Endodermal cell (in vitro differentiated cells): ENCODE measurements at places on chromosomes 4 and X. TPM values are rescaled to one million over a fixed set of nuclear protein-coding genes. Genes with fewer than 3 reads are reported as not detected.

GRCh38 chrX:54891573-54891972 lies 29.1 kb upstream of the TRO start:
- H3K4me1 ChIP-seq: no peaks in the 10 kb centered on the region
- H3K27ac ChIP-seq: no peak overlapping the region
- no peak overlapping the region for H3K4me3 ChIP-seq
- no peaks in the 10 kb centered on the region for H3K36me3 ChIP-seq
- peak; percentile 60 for DNase-seq
- H3K27me3 ChIP-seq: peaks cover 10% of the 10 kb centered on the region

Gene SLIT2
- 3.2 to 3.6 TPM (median 3.4 TPM) in 3 replicates for total RNA-seq

DNA sequence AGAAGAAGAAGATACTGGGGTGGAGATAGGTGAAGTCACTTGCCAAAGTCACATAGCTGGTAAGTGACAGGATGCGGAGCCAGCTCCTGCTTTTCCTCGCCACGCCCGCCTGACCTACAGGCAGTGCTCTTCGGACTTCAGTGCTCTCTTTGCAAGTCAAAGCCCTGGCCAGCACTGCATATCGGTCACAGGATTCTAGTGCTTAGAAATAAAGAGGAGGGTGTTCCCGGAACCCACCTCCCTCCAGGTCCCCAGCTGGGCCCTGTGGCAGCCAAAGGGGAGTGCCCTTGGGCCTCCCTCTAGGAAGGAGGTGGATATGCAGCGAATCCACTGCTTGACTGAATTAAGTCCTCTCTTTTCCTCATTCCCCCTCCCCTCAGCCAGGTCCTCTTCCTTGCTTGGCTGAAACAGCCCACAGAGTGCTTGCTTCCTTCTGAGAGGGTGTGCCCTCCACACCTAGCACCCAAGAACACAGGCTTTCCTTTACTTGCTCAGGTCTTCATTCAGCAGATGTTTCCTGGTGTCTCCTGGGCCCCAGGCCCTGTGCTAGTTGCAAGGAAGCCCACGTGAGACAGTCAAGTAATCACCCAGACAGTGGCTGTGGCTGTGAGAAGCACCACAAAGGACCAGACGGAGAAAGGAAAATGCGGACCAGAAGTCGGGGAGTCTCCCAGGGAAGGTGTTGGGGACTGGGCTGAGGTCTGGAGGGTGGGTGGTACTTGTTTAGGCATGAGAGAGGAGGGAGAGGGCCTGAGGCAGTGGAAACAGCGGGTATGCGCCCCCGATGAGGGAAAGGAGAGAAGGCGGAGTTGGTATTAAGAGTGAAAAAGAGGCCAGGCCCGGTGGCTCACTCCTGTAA lies 14.0 kb upstream of the HMGB3 start:
- no peaks in the 10 kb centered on the region for H3K4me1 ChIP-seq
- no peak overlapping the region for H3K27ac ChIP-seq
- DNase-seq: peak; percentile 81

Gene GC
- total RNA-seq: 0.69 to 0.76 TPM in 2 of 3 replicates, not detected in the other

GRCh38 chr4:73860181-73860580 lies 7.1 kb downstream of the PF4V1 start:
- no peak overlapping the region for H3K27ac ChIP-seq
- H3K27me3 ChIP-seq: no peaks in the 10 kb centered on the region
- H3K36me3 ChIP-seq: no peaks in the 10 kb centered on the region
- no peaks in the 10 kb centered on the region for H3K4me1 ChIP-seq
- no peak overlapping the region for H3K4me3 ChIP-seq

GRCh38 chrX:121146059-121146628 lies 98.7 kb downstream of the GLUD2 start:
- no peak overlapping the region for H3K4me3 ChIP-seq
- no peaks in the 10 kb centered on the region for H3K27me3 ChIP-seq
- H3K27ac ChIP-seq: no peak overlapping the region
- no peaks in the 10 kb centered on the region for H3K36me3 ChIP-seq
- no peaks in the 10 kb centered on the region for H3K4me1 ChIP-seq

Gene ABCD1
- total RNA-seq: 15.8 and 17.9 TPM in 2 replicates

- DNase-seq: no peak
- H3K4me1 ChIP-seq: no peaks in the 10 kb centered on the region
- H3K27ac ChIP-seq: no peak overlapping the region
- no peaks in the 10 kb centered on the region for H3K27me3 ChIP-seq
- no peaks in the 10 kb centered on the region for H3K36me3 ChIP-seq
Observed at GRCh38 chrX:19272452-19272851, 71.3 kb upstream of the PDHA1 start.

DNA sequence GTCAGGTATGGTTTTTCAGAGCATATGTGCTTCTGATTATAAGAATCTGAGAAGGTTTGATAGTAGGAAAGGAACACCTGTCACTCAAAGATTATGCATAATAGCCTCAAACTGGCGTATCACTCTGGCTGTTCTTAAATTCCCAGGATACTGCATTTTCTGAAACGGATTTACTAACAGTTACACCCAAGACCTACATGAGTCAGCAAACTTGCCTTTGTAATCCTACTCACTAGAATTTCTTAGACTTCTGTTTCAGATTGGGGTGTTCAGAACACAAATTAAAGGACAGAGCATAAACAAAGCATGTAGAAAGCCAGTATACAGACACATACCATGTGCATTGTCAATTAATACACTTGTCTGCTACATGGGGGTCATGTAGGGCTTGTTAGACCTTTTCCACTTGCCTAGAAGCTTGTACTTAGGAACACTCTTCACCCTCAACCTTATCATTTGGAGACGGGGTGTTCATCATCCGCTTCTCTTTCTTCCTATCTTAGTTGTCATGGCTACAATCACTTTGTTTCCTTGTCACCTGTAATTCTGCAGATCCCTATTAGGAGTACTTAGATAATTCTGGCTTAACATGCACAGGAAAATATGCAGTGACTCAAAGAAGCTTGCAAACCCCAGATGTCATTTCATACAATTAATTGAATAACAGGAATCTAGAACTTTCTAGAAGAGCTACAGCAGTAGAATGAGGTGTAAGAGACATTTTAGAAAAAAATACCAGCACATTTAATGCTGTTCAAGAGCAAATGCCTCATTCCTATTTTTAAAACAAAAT lies 593.0 kb upstream of the TENM3 start:
- H3K4me1 ChIP-seq: no peaks in the 10 kb centered on the region
- no peak overlapping the region for H3K27ac ChIP-seq
- H3K4me3 ChIP-seq: no peak overlapping the region
- DNase-seq: no peak
- H3K36me3 ChIP-seq: no peaks in the 10 kb centered on the region
- H3K27me3 ChIP-seq: no peaks in the 10 kb centered on the region

DNA sequence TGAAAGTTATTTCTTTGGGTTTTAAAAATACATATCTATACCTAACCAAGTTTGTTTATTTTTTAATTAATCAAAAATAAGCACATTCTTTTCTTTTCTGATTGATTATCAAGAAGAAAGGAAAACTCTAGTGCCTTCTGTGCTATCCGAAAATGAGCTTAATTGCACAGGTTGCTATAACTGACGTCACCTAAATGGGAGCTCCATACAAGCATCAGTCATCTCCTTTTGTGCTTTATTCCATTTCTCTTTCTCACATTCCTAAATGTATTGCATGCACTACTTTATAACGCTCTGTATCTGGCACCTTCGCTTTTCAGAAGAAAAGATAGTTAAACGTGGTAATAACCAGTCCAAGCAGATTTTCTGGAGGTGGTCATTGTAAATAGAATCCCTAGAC lies 675.0 kb downstream of the STPG2 start:
- no peak for DNase-seq
- no peaks in the 10 kb centered on the region for H3K36me3 ChIP-seq
- H3K27me3 ChIP-seq: no peaks in the 10 kb centered on the region
- H3K4me1 ChIP-seq: no peaks in the 10 kb centered on the region
- H3K4me3 ChIP-seq: no peak overlapping the region
- H3K27ac ChIP-seq: no peak overlapping the region

DNA sequence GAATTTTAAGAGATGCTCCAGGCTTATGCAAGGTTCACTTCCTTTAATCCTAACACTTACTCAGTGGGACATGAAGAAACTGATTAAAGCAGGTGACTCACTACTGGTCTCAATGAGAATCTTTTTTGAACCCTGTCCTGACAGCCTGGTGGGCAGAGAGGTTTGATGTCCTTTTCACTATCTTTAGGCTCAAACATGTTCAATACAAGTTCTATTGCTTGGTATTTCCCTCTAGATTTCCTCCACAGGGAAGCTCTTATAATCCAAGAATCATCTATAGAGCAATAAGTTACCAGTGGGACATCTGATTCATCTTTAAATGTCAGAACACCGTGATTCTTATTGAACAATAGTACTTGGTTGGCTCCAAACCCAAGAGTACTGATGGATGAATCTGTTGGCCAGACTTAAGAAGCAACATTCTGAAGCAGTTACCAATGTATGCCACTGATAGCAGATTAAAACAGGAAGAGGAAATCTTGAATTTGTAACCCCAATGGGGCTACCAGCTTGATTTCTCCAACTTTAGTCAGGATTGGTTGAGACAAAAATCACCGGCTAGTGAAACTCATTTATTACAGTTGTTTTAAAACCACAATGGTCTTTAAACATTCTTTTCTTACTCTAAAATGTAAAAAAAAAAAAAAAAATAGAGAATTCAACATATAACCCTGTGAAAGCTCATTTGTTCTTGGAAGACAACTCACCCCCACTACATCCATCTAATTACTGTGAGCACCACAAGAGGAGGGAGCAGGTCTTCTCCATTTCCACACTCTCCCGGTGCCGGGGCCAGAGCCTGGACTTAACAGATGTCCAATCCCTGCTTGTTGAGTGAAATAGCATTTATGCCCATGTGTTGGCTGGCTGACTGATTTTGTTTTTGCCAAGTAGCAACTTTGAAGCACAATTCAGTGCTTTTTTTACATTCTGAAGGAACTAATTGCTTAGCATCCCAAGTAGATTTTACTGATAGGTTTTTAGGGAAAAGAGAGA lies 43.3 kb downstream of the FGFBP1 start:
- H3K27ac ChIP-seq: no peak overlapping the region
- no peaks in the 10 kb centered on the region for H3K27me3 ChIP-seq
- no peaks in the 10 kb centered on the region for H3K36me3 ChIP-seq
- no peak for DNase-seq

DNA sequence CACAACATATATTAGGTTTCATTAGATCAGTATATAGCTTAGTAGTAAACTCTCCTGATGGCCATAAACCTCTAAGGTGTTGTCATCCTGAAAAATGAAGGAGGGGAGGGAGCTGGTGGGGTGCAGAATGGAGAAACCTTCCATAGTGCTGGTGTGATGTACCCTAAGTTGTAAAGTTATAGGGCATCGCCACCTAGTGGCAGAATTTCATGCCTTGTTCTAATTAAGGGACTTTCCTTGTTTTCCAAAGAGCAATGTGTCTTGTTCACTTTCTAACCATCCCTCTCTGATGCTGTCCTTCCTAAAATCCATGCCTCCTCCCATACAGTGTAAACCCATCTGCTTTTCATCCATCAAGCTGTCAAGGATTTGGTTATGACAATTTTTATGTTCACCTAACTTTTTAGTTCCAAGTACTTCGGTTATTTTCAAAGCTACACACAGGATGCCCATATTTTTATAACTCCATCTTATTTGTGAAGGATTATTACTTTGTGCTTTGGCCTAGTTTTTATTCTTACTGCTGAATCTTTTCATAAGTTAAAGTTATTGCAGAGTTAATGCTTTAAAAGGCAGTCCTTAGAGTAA lies 4.5 kb downstream of the NBDY start:
- H3K4me3 ChIP-seq: no peak overlapping the region
- H3K36me3 ChIP-seq: peaks cover 12% of the 10 kb centered on the region
- H3K27me3 ChIP-seq: no peaks in the 10 kb centered on the region

GRCh38 chrX:139795196-139795595 lies 87.2 kb upstream of the MCF2 start:
- H3K27ac ChIP-seq: no peak overlapping the region
- no peak overlapping the region for H3K4me3 ChIP-seq
- no peaks in the 10 kb centered on the region for H3K36me3 ChIP-seq
- H3K4me1 ChIP-seq: no peaks in the 10 kb centered on the region
- no peaks in the 10 kb centered on the region for H3K27me3 ChIP-seq

DNA sequence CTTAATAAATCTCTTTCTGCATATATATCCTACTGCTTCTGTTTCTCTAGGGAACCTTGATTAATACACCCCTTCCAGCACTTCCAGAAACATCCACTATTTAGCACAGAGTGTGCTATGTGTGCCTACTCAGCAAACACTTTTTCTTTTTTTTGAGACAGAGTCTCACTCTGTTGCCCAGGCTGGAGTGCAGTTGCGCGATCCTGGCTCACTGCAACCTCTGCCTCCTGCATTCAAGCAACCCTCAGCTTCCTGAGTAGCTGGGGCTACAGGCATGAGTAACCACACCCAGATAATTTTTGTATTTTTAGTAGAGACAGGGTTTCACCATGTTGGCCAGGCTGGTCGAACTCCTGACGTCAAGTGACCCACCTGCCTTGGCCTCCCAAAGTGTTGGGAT lies 266.9 kb upstream of the DIAPH2 start:
- DNase-seq: no peak
- H3K36me3 ChIP-seq: no peaks in the 10 kb centered on the region
- no peak overlapping the region for H3K4me3 ChIP-seq

DNA sequence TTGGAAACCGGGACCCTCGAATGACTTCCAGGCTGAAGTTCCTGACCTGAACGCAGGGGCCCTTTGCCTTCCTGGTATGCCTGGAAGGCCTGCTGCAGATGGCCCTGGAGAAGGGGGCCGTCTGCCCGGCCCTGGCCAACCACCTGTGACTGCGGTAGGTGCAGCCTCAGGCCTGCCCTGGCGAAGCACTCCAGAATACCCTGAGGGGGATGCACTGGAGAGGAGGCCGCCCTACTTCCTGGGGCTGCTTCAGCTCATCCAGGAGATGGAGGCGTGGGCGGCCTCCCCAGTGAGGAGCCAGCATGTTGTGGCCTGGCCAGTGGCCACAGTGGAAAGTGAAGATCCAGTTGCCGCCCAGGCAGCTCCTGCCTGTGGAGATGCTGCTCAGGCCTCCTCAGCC lies 26.4 kb upstream of the PNMA3 start:
- H3K27ac ChIP-seq: no peak overlapping the region
- no peaks in the 10 kb centered on the region for H3K27me3 ChIP-seq
- H3K4me1 ChIP-seq: no peaks in the 10 kb centered on the region
- H3K4me3 ChIP-seq: no peak overlapping the region
- no peak for DNase-seq

DNA sequence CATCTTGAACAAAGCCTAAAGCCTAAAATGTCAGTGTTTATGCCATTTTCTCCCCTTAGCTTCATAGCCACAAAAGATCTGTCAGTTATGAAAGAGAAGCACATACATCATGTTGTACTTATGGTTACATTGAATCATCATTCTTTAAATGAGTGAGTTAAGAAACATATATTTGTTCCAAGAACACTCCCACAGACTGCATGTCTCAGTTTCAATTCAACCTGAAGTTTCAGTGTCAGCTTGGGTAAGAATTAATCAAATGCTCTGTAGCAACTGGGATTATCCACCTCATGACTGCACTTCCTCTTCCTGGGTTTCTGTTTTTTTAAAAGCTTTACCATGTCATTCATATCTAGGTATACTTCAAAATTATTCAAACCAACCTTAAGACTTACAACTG lies 3.9 kb upstream of the TMPRSS11B start:
- no peak overlapping the region for H3K4me3 ChIP-seq
- no peak overlapping the region for H3K27ac ChIP-seq
- no peaks in the 10 kb centered on the region for H3K27me3 ChIP-seq
- no peak for DNase-seq
- H3K4me1 ChIP-seq: no peaks in the 10 kb centered on the region
- no peaks in the 10 kb centered on the region for H3K36me3 ChIP-seq
